Fibroblast of skin of scalp (primary cell): ENCODE measurements at places on chromosomes 7 and 10.

- DNase-seq = peak; percentile 98
Observed at GRCh38 chr7:151736403-151736909, 140.5 kb downstream of the PRKAG2 start.

DNA sequence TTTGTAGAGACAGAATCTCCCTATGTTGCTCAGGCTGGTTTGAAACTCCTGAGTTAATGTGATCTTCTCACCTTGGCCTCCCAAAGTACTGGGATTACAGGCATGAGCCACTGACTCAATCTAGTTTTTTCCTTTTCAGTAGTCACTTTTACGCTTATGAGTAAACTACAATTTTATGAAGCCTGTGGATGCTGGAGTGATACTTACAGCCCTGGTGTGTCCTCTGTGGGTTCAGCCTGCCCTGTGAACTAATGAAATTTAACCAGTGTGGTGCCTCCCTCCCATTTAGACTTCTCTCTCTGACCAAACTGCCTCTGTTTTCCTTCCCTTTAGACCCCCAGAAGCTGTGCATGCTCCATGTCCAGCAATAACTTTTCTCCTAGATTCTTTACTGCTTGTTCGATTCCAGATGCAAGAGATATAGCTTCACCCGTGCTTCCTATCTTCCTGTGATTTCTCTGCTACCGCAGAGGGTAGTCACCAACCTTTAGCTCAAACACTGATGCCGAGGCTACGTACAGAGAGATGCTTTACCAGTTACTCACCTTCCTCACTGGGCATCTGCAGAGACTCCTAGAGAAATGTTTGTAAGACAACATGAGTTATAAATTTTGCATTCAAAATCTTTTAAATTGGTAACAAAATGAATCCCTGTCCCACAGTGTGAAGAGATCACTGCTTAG, 90.8 kb downstream of the KIAA1217 start:
- peak; percentile 35 for DNase-seq

DNA sequence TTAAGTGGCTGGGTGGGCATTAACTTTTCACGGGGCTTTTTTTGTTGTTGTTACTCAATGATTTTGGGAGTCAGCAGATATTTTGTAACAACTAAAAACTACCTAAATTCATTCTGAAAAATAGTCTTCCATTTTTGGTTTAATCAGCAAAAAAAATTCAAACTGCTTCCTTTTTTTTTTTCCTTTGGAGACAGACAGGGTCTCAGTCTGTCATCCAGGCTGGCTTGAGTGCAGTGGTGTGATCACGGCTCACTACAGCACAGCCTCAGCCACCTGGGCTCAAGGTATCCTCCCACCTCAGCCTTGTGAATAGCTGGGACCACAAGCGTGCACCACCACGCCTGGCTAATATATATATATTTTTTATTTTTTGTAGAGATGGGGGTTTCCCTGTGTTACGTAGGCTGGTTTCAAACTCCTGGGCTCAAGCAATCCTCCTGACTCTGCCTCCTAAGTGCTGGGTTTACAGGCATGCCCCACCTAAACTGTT, 36.5 kb downstream of the SKIDA1 start:
- DNase-seq = no peak

- peak; percentile 19 for DNase-seq
Observed at GRCh38 chr7:107118109-107118900, 50.5 kb upstream of the HBP1 start.

DNA sequence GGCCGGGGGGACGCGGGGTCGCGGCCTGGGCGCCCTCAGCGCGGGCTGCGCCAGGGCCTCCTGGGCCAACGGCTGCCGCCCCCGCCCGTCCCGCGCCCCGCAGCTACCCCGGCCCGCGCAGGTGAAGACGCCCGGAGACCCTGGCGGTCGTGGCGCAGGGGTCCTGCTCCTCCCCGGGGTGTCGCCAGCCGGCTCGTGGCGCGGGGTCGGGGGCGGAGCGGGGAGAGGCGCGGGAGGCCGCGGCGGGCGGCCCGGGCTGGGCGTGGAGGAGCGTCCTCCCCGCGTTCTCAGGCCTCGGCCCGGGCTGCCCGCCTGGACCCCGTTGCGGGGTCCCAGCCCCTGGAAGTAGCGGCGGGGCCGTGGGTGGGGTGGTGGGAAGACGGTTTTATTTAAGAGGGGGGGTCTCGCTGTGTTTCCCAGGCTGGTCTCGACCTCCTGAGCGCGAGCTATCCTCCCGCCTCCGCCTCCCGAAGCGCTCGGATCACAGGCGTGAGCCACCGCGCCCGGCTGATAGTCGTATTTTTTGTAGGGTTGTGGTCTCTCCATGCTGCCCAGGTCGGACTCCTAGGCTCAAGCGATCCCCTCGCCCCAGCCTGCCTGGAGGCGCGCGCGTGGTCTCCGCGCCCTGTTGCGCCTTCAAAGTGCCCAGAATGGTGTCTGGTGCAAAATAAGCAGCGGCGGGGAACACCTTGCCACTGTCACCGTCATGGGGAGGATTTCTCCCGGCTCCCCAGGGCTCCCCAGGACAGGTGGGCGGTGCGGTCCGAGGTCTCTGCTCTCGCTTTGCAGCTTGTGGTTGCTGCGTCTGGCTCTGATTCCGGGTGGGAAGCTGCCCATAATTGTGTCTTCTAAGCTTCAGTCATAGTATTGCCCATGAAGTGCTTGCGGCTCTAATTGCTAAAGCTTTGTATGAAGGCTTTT, 15.3 kb upstream of the SUN1 start:
- no peak for DNase-seq

DNA sequence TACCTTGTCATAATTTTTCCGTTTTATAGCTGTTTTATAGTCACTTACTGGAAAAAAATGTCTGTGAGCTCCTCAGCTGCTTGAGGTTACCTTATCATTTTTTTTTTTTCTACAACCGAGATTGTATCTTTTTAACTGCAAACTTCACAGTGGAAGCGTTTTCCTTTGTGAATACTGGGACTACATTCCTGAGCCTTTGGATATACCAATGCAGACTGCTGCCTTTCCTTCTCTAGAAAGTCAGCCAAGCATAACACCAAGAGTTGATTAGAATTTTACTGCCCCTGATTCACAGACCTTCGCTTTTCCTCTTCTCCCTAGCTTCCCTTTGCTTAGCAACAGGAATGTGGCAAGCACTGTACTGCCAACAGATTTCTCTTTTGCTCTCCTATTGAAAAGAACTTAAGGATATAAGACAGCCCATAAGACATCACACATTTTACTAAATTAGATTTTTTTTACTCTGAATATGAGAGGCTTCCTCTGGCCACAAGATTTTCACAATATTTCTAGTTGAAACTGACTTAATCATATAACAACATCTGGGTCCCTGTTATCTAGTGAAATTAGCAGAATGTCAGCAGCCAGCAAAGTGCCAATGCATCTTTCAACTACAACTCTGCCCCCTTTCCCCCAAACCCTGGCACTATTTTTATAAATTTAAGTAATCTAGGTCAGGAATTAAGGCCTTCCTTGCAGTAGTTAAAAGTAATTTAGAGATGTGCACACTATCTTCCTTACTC, 170.6 kb downstream of the PRKG1 start:
- DNase-seq = peak; percentile 90

DNA sequence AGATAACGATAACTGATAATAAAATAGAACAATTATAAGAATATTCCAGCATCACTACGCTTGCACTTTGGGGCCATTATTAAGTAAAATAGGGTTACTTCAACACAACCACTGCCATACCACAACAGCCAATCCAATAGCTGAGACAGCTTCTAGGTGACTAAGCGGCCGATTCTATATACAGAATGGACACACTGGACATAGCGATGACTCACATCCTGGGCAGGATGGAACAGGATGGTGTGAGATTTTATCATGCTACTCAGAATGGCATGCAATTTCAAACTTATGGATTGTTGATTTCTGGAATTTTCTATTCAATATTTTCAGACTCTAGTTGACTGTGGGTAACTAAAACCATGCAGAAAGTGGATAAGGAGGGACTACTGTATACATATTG, 920.9 kb downstream of the LRMDA start:
- peak; percentile 82 for DNase-seq

- peak; percentile 43 for DNase-seq
Observed at GRCh38 chr10:61989995-61990760, 88.7 kb downstream of the ARID5B start.

- peak; percentile 56 for DNase-seq
Observed at GRCh38 chr7:133602291-133602690, 349.4 kb downstream of the EXOC4 start.

DNA sequence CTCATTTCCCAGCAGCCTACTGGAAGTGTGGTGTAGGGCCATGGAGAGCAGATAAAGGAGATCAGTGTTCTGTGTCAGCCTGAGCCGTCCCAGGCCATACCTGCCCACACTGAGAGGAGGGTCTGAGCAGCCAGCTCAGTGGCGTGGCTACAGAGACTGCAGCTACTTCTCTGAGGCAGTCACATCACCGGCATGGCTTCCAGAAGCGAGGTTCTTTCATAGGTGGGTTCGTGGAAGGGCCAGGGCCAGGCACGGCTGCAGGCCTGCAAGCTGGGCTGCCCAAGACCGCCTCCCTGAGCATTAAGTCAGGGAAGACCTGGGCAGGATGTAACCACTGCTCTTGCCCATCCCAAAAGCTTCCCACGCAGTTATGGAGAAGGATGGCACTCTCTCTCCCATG, 34.9 kb downstream of the LDB3 start:
- DNase-seq = no peak

DNA sequence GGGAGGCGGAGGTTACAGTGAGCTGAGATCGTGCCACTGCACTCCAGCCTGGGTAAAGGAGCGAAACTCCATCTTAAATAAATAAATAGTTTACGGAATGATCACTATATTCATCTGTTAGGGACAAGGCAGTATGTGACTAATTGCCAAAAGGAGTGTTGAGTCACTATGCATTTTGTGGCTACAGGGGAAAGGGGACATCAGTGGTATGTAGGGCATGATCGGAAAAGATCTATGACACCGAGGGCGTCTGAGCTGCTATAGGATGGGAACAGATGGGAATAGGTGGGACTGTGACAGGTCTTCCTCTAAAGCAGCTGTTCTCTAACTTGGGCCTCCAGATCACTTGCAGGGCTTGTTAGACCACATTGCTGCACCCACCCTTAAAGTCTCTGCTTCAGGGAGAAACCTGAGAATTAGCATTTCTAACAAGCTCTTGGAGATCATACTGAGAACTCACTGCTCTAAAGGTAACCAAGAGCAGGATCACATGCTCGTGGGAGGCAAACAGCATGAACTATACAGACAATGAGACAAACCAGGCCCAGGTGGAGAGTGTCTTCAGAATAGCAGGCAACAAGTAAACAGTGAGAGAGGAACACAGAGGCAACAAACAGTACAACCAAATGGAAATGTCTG, 65.1 kb upstream of the ITGA8 start:
- DNase-seq = peak; percentile 22

DNA sequence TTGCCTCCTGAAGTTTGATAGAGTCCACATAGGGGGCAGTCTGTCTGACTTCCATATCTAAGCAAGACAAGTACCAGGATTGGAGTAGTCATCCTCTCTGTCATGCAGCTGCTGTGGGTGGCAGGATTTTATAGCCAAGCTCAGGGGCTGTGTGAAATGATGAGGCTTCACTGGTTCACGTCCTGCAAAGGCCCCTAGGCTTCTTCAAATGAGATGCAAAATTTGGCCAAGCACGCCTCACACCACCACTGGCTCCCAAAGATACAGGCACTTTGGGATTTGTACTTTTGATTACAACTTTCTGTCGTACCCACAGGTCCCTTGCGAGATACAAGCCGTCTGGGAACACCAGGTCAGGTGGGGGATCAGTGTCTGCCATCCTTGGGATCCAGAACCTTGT, 67.1 kb downstream of the WDFY4 start:
- DNase-seq = no peak

DNA sequence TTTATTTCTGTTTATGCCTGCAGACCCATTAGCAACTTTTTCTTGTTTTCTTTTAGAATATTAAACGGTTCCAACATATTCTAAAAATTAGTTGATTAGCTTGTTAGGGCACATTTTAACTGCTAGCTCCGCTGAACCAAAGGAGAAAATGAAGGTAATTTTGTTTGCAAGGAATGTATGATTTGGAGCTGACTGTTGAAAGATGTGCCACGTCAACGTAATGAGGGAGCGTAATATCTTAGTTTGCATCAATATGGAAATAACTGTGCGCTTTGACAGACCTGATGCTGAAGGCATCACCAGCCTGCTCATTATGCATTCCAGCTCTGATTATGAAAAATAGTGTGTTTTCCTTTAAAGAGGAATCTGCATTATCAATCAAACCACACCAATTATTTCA, 102.0 kb upstream of the CTBP2 start:
- DNase-seq = no peak

- DNase-seq = no peak
Observed at GRCh38 chr10:12838995-12839927, 162.3 kb downstream of the CCDC3 start.

DNA sequence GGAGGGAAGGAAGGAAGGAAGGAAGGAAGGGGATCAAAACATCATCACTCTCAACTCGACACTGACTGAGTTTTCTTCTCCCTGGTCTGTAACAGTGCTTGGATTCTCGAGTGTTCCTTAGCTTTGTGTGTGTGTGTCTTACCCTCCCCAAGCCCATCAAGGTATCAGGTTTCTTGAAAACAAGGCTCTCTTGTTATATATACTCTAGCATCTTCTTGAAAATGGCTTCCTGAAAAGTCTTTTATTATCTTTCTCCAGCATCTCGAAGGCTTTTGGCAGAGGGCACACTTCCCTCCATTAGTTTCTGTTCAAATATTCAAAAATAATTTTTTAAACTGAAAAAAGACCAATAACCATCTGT, 13.4 kb downstream of the SERPINE1 start:
- peak; percentile 47 for DNase-seq

DNA sequence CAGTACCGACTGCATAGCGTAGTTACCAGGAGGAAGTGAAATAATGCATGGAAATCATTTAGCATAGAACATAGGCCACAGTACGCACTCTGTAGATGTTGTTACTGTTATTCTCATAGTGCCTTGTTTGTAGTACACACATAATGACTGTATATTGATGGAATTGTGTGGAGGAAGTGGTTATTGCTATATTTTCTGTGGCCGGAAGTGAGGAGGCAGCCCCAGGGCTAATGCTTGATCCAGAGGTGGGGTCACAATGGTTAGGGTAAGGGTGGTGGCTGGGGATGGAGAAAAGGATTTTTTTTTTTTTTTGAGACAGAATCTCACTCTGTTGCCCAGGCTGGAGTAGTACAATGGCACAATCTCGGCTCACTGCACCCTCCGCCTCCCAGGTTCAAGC, 4.5 kb upstream of the MGAM start:
- DNase-seq = no peak

DNA sequence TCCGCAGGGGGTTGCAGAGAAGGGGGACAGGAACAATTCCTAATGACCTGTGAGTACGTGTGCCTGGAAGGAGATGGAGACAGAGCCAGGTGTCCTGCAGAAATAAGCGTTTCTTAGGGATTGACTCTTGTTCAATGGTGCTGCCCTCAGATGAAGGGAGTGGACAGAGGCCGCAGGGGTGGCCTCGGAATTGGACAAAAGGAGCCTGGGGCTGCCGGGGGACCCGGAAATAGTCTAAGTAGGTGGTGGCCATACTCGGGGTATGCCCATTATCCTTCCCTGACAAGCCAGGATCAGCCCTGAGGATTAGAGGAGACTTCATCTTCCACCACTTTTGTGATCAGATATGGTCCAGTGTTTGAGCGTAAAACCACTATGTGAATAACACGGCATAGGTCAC, 39.2 kb downstream of the ELFN1 start:
- no peak for DNase-seq

- DNase-seq = peak; percentile 50
Observed at GRCh38 chr7:93719546-93719945, 145.0 kb upstream of the CALCR start.

GRCh38 chr7:46446151-46446550, 525.1 kb upstream of the IGFBP3 start:
- no peak for DNase-seq

GRCh38 chr10:49761201-49761788, 828 bp downstream of the OGDHL start:
- no peak for DNase-seq
